Renal pelvis (tissue), 12 donors: ENCODE measurements at places on chromosomes 7 and 10. TPM values are rescaled to one million over a fixed set of nuclear protein-coding genes. Genes with fewer than 3 reads are reported as not detected.

GRCh38 chr7:1677206-1678080 is 7.4 kb downstream of the ELFN1 start:
- DNase-seq = no peak

GRCh38 chr7:16411391-16411790 is 9.9 kb downstream of the CRPPA start:
- no peak for DNase-seq

- DNase-seq = no peak
Observed at GRCh38 chr7:119936836-119937235, 336.1 kb upstream of the KCND2 start.

The FAM25C gene
- not detected for polyA plus RNA-seq

The LLCFC1 gene
- polyA plus RNA-seq = 0.61 TPM

The EIF4EBP2 gene
- 92.0 TPM for polyA plus RNA-seq

GRCh38 chr10:34866848-34867247 is 51.8 kb upstream of the PARD3 start:
- DNase-seq = no peak
